ENCODE measurements at places on chromosomes 12 and 14.

GRCh38 chr14:50533806-50534205, 1.4 kb upstream of the MAP4K5 start:
- no peak for DNase-seq

- DNase-seq, result no peak
Measured at GRCh38 chr12:70535896-70536374, 101.3 kb downstream of the PTPRB start.

DNA sequence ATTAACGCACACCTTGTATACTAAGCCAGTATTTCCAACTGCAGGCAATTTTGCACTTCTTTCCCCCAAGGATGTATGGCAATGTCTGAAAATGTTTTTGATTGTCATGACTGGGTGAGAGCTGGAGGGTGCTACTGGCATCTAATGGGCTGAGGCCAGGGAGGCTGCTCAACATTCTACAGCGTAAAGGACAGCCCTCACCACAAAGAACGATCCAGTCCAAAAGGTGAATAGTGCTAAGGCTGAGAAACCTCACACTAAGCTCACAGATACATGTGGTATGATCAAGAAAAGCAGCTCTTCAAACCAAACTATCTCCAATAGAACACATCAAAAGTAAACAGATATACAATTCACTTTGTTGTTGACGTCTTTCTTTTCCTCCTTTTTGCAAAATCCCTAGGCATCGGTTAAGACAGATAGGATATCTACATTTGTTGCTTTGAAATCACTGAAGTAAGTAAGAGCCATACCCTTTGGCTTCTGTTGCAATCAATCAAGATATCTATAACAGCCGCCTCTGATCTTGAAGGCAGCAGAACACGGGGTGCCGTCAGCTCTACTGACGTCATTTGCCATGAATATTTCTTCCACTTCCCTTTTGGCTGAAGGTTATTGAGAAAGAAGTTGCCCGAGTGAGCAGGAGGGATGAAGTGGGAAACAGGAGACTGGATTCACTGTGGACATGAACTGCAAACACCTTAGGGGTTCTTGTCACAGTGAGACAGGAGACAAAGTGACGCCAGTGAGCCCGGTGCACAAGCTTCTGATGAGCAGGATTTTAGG, 218.3 kb downstream of the FOXN3 start:
- DNase-seq, result no peak

GRCh38 chr14:68291820-68292219, 472.2 kb downstream of the RAD51B start:
- no peak for DNase-seq

- no peak for DNase-seq
Measured at GRCh38 chr12:125856896-125857295, 791.7 kb downstream of the AACS start.

DNA sequence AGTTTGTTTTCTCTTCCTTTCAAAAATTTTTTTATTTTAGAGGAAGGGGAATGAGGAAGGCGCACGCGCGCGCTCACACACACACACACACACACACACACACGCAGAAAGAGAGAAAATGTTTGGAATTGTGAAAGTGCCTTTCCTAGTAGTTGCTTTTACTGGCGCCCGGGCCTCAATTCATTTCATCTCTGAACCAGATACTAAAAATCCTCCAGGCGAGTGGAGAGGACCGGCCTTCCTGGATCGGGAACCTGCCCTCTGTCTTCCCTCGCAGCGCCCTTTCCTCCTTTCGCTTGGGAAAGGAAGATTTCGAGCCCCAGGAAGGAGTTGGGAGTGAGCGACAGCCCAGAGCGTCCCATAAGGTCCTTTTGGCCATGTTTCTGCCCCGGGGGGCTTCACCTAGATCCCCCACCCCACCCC, 7.8 kb upstream of the TBX3 start:
- no peak for DNase-seq

GRCh38 chr14:104326848-104327247, 188.5 kb downstream of the KIF26A start:
- DNase-seq, result no peak

DNA sequence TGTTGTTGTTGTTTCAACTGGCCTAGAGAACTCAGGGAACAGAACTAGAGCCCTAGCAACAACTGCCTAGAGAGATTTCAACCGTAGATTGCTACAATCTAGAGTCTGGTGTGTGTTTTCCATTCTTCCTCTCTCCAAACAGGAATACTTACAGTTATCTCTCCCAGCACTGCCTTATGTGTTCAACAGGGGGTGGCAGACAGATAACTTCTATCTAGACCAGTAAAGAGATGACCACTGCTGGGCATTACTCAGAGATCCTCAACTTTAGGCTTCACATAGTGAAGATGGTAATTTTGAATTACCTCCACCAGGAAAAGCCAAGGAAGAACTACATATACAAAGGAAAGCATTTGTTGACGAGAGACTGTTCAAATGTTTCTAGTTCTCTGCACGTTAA, 4.8 kb downstream of the TXNDC16 start:
- DNase-seq, result no peak

- DNase-seq, result no peak
Measured at GRCh38 chr12:16003460-16003859, 92.3 kb downstream of the DERA start.

- DNase-seq, result no peak
Measured at GRCh38 chr14:92392711-92393110, 69.7 kb downstream of the SLC24A4 start.

- no peak for DNase-seq
Measured at GRCh38 chr14:86596024-86596423, 1066.1 kb downstream of the FLRT2 start.

- no peak for DNase-seq
Measured at GRCh38 chr12:51374361-51374760, 16.8 kb downstream of the GALNT6 start.

GRCh38 chr14:72630374-72630773, 263.5 kb downstream of the DPF3 start:
- DNase-seq, result no peak

GRCh38 chr12:5505751-5506150, 73.8 kb downstream of the NTF3 start:
- DNase-seq, result no peak

DNA sequence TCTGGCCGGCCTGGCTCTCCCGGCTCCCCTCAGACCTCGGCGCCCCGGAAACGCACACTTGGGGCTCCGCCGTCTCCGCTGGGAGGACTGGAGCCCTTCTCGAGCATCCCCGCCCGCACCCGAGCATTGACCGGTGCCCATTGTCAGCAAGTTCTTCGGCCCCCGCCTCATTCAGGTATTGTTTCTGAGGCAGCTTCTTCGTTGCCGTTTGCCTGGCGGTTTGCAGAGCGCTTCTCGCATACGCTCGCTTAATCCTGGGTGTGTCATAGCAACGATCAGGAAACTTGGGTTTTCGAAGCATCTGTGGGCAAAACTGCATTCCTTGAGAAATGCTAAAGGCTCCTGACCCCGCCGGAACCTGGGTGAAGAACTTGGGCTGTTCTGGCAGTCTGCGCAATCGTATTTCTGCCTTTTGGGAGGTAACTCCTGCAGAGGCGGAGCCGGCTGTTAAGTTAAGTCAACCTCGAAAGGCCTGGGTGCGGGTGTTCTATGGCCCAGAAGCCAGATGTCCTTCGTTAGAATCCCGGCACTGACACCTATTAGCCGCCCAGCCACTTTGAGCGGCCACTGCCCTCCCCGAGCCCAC, 518 bp downstream of the GSKIP start:
- peak; percentile 11 for DNase-seq

GRCh38 chr12:42985506-42985905, 396.0 kb upstream of the PRICKLE1 start:
- DNase-seq, result no peak

DNA sequence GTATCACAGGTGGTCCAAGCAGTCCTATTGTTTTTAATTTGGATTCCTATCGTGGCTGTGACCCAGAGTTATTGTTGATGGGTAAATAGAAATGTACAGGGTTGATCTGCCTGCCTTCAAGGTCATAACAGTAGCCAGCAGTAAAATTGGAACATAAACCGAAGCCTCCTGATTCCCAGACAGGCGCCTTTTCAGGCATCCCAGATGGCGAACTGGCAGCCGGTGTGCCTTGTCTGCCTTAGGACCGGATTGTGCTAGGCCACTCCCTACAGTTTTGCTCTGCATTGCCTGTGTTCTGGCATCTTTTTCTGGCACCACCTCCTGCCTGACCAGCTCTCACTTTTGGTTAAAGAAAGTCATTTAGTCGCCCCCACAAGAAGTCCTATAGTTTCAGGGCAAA, 22.2 kb downstream of the TMEM117 start:
- no peak for DNase-seq

DNA sequence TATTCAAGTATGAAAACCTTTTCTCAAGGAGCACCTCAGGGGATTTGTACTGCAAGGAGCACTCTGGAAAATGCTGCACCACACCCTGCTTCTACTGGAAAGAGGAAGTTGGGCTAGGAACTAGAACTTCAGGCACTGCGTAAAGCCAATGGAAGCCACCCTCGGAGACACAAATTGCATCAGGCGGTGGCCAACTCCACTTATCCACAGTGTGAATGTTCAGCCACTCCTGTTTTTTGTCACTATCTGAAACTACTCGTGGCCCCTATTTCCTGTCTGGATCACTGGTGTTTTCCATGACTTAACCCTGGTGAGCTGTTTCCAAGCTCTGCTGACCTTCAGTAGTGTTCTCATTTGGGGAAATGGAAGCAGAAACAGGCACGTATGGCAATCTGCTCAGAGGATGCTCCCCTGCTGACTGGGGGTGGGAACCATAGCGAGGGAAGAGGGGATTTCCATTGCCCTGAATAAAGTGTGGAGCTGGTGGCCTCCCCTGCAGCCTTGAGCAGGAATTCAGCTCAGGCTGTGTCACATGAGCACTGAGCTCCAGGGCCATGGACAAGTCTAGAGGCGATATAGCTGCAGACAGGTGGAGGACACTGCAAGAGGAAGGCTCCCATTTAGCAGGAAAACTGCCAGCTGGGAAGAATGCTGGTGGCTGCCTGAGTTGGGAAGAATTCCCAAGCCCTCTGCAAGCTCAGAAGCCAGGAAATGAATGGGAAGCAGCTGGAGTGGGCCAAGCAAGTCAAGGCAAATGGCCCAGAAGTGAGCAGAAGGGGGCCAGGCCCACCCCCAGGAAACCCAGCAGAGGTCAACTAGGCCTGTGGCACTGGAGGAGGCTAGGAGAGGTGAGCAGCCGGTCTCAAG, 50.5 kb upstream of the RAP1B start:
- no peak for DNase-seq

DNA sequence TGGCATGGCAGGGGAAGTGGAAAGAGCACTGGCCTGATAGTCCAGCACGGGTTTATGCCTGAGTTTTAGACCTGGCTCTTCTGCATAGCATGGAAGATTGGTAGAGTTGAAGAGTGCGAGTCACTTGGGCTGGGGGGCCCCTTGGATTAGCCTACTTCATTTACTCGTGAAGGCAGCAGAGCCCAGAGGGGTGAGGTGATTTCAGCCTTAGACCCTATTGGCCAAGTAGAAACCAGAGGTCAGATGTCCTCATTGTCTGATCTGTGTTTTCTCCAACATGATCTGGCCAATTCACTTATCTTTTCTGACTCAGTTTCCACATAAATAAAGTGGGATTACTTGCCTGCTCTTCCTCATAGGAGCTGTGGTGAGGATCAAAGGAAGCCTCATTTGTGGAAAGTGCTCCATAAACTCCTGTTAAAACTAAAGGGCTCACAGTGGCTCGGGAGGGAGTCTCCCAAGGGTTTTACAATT, 1.9 kb downstream of the PLEKHG3 start:
- no peak for DNase-seq

- DNase-seq, result no peak
Measured at GRCh38 chr14:77325746-77326094, 4.9 kb downstream of the GSTZ1 start.

DNA sequence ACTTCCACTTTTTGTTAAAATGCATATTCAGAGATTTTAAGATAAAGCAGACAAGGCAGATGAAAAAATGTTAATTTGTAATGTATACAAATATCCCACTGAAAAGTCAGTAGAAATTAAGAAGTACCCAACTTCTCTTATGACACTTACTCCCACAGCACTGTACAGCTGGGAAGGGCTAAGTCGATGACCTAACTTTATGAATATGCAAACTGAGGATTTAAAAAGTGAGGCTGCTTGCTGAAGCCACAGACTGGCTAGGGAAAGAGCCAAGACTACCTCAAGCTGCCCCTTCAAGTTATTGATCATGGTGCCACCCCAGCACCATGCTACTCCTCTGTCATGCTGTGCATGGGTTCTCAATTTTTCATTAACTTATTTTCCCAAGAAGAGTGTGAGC, 17.0 kb downstream of the PPM1H start:
- DNase-seq, result no peak

DNA sequence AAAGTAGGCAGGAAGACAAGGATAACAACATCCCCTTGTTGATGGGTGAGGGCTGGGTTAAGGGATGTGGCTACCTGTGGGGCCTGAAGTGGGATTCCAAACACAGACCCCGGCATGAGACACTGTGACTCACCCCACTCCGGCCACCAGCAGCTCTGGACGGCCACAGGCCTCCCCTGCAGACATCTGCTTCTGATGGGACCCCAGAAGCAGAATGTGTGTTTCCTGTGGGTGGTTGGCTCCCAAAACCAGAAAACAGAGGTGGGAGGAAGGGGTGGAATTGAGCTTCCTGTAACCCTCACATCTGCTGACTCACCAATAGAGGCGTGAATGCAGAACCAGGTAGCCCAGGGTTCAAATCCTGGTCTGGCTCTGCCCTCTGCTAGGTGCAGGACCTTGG, 216.6 kb upstream of the PWP1 start:
- DNase-seq, result no peak

All from stimulated activated CD8-positive, alpha-beta memory T cell treated with anti-CD3 and anti-CD28 coated beads, Interleukin-2, amount 100 ng/mL, for 48 hours (primary cell).